ENCODE measurements at places on chromosomes 6 and 20.

- no peak for DNase-seq
Measured at GRCh38 chr6:3239110-3239830, 11.8 kb upstream of the TUBB2B start.

- DNase-seq, result no peak
Measured at GRCh38 chr6:7108196-7108963, 619 bp downstream of the RREB1 start.

DNA sequence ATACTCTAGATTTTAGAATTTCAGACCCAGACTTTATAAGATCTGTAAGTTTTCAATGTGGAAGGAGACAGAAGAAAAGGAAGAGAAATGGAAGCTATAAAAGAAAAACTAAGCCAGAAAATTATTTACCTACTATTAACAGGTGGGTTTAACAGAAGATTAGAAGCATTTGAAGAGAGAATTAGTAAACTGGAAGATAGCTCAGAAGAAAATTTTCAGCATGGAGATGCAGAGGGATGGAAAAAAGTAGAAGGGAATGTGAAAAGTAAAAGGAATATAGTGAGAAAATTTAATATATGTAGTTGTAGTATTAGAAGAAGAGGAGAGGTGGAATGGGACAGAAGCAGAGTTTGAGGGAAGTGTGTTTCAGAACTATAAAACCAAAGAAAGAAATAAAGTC is 56.1 kb downstream of the QKI start:
- DNase-seq, result no peak

- no peak for DNase-seq
Measured at GRCh38 chr6:160430203-160430602, 82.0 kb downstream of the SLC22A3 start.

- peak; percentile 5 for DNase-seq
Measured at GRCh38 chr6:36197739-36198221, 1.2 kb downstream of the BRPF3 start.

DNA sequence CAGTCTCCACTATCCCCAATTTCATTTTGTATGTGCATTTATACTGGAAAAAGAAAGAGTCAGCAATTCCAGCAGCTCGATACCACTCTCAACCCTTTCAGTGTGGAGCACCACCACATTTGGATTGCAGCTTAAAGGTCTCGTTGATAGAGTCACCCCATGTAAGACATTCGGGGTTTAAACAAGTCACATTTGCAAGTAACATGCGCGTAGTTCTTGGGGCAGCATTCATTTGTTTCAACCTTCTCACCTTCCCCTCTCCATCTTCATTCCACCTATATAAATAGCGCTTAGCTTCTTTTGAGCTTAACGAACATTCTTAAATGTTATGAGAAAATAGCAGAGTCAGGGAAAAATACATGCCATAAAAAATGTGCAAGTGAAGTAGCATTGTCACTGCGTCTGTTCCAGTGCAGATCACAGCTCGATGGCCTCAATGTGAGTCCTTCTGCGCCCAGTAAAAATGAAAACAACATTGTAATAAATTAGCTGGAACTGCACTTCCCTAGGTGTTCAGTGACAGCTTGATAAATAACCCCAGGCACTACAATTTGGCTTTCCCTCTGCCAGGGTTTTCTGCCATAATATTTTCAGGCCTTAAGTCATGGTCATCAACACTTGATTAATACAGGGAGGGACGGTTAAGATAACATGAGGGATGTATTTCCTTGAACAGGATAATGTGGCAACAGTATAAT is 737.8 kb upstream of the NRSN1 start:
- DNase-seq, result no peak

DNA sequence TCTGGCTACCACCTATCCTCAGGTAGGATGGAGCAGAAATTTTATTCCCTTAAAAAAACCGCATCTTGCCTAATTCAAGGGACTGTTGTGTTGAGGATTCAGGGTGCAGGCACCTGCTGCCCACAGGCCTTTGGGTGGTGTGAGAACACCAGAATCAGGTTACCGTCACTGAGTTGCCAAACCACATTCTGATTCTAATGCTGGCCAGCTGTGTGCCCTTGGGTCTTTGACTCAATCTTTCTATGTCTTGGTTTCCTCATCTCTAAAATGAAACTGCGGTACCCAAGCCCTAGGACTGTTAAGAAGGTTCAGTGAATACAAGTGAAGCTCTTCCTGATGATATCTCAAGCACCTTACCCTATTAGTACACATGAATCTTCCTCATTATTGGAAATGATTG is 827.3 kb downstream of the DHX35 start:
- no peak for DNase-seq

DNA sequence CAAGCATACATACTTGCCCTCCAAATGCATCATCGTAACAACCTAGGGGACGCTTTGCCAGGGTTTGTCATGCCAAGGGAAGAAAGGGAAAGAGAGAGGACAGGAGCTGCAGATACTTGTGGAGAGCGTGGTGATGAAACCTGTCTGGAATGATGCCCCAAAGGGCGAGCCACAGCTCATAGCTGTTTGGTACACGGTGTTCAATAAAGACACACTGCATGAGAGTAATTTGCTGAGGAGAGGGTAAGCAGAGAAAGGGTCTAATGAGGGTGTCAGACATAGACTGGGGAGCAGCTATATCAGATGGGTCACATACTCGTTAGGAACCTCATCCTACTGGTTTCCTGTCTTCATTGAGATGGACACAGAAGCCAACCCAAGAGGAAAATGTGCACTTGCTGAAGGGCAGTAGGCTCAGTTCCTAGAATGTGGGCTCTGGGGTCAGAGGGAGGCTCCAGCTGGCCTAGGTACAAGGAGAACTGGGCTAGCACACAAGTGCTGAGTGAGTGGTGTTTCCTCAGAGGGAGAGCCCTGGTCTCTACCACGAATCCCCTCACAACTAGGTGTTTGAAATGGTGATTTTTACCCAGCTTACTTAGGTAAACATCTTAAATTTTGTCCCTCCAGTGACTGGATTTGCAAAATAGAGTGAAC is 5.2 kb upstream of the FOXO3 start:
- DNase-seq, result no peak

- no peak for DNase-seq
Measured at GRCh38 chr6:123830120-123830519, 26.5 kb downstream of the NKAIN2 start.

GRCh38 chr20:24984961-24985640 is 7.5 kb downstream of the APMAP start:
- no peak for DNase-seq

GRCh38 chr6:109284675-109285074 is 97.6 kb downstream of the CD164 start:
- no peak for DNase-seq

- DNase-seq, result peak; percentile 26
Measured at GRCh38 chr6:41846666-41847237, 48.4 kb downstream of the USP49 start.

DNA sequence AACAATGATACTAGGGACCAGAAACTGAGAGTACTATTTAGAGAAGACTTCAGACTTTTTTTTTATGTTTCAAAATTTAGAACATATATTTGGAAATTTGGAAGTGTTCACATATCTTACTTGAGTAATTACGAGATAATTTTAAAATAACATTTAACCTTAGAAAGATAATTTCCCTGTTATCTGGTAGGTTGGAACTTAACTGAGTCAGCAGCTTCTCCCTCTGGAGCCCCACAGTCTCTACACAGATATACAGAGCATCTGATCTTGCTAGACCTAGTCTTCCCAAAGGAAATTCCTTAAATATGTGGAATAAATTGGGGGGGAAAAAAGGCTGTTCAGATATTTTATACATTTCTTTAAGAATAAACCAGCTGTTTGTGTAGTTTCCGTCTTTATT is 48.6 kb downstream of the TSPYL4 start:
- DNase-seq, result no peak

DNA sequence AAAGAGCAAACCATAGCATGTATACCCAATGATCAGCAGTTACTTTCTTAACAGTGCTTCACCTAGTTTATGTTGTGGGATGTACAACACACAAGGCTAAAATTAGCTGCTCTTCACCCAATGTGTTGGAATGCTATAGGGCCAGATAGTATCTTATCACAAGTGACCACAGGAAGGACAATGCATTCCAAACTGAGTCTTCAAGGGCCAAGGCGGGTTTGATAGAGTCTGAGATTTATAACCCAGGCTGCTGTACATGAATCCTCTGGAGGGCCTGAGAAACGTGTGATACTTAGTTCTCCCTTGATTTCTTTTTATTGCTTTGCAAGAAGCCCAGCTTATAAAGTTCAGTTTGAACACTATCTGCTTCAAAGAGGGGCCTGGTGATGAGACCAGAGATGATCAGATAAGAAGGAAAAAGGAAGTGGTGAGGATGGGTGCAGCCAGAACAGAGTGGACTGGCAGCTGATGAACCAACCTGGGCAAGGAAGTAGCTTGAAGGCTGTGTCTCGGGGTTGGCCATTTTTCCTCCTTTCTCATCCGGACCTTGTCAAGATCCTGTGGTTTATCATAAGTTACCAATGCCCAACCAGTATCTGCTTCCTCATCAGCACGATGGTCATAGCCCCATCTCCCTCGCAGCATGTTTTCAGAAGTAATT is 62.2 kb upstream of the BMP2 start:
- no peak for DNase-seq

DNA sequence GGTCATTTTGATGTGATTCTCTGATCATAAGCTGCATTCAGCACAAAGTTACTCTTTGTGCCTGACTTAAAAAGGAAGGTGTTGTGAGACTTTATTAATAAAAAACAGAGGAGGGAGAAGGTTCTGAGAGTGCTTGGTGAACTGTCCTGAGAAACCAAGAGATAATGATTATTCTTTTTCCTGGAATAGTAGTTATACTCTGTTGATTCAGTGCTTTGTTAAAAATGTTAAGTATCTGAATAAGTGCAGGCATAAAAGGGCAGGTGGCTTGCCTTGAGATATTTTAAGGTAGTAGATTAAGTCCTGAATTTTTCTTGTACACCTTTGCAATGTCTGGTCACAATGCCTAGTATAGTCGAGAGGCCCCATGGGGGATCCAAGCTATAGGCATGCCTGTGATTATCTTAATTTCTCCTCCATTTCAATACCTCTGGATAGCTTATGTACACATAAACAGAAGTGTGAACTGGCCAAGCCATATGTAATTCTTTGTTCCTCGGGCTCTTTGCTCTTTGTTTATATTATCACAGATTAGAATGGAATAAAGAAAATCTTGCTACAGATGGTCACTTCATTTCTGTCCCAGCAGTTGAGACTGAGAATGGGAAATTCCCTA is 50.0 kb downstream of the SOBP start:
- no peak for DNase-seq

GRCh38 chr6:1663511-1663910 is 53.8 kb downstream of the FOXC1 start:
- DNase-seq, result no peak

- DNase-seq, result no peak
Measured at GRCh38 chr20:61436283-61436666, 184.2 kb downstream of the CDH4 start.

DNA sequence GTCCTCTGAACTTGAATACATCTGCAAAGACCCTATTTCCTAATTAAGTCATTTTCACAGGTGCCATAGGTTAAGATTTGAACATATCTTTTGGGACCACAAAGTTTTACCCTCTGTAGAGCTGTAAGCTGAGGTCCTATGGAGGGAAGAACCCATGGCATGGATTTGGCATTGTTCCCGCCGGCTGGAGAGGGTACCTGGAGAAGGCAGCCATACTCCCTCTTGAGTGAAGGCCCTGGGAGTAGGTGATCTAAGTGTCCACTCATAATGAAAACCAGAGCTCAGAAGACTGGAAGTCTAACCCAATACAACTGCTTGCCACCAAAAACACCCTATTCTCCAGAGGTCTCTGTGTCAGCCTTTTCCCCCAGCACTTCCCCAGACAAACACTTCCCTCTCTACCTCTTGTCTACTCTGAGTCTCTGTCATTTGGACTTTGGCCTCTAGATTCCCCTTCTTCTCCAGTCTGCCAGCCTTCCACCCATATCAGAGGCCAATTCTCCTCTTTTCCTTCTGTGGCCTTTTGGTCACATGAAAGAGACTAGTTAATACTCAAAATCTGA is 363.9 kb downstream of the MAFB start:
- no peak for DNase-seq

- no peak for DNase-seq
Measured at GRCh38 chr6:31903957-31904356, 2.1 kb upstream of the ZBTB12 start.

DNA sequence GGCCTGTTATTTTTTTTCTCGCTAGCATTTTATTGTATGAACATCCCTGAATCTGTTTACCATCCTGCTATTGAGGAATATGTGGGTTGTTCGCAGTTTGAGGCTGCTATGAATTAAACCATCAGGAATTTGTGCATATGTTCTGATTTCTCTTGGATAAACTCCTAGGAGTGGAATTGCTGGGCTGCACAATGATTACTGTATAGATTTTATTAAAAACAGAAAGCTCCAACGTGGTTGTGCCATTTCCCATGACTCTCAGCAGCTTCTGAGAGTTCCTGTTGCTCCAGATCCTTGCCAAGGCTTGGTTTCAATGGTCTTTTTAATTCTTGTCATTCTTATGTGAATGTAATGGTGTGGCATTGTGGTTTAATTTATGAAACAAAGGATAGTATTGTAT is 75.1 kb downstream of the EDN3 start:
- no peak for DNase-seq

- no peak for DNase-seq
Measured at GRCh38 chr6:46736906-46737305, 1.7 kb upstream of the PLA2G7 start.

DNA sequence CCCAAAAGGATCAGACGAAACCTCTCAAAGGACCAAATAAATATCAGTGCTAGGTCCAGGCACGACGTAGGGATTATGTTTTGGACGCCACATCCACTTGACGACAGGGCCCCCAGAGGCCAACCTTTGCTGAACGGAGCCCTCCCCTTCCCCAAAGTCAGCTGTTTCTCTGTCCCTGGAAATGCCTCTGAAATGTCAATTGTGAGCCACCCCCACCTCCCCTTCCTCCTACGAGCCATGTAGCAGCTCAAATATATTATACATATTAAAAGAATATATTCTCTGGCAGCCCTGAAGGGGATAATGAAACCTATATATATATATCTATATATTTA is 39.6 kb upstream of the BLCAP start:
- DNase-seq, result no peak

DNA sequence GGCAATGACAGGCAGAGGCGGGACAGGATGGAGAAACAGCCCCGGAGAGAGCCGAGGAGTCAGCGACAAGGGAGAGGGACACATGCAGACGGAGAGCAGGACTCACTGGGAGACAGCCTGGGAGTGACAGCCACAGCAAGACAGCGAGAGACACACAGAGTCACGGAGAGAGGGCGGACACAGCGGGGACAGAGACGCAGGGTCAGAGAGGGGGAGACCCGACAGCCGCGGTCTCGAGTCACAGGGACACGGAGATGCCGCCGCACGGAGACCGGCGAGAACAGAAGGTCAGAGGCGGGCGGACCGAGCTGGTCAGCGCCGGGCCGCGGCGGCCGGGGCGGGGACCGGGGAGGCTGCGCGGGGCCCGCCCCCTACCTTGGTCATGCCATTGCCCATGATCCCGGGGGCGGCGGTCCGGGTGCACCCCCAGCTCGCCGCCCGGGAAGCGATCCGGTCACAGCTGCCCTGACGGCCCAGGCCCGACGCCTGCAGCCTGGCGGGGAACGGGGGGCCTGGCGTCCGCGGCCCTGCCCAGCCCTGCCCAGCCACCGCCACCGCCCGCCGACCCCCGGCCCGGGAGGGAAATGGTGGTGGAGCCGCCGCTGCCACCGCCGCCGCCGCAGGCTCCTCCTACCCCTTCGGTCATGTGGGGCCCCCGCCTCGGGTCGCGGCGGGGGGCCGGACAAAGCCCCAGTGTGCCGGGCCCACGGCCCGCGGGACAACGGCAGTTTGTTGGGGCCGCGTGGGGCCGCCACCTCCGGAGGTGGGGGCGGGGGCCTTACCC is at the start of the genes DUSP15 and TTLL9:
DUSP15 (minus strand) TSS at position 586 of the 784 bp plus-strand sequence; CDS start at position 396, 190 bp downstream.
TTLL9 (plus strand) TSS at position 693 of the 784 bp plus-strand sequence. CDS start 493 bp downstream, outside the sequence.
- no peak for DNase-seq

- DNase-seq, result no peak
Measured at GRCh38 chr6:108159981-108160380, 5.8 kb upstream of the NR2E1 start.
